ENCODE measurements at places on chromosomes 1 and 21.

DNA sequence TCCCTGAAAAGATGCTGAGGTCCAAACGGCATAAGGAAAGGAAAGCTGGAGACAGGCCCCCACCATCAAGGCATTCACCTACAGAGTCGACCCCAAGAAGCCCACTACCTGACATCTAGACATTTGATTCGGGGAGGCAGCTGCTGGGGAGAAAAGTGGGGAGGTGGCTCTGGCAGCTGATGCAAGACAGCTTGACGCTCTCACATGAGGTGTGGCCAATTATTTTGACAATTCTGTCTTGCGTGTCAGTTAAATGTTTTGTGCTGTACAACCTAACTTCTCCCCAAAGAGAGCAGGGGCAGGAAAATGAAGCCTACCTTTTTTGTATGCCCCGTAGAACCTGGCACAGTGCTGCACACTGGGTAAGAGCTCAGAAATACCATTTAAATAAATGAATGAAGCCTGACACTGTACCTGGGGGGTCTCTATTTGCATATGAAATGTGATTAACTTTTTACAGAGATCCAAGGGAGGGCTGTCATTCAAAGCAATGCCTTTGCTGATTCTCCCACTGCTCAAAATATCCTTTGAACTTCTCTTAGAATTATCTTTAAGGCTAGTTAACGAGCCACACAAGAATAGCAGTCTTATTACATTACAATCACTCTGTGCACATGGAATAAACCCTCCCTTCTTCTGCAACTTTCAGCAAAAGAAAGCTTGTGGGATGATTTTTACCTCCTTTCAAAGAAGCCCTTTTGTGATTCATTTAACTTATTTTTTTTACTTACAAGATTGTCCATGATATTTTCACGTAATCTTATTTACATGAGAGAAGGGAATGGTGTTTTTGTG is 163.2 kb downstream of the TNR start:
- DNase-seq: no peak

GRCh38 chr1:181189691-181190363 is 101.3 kb downstream of the IER5 start:
- DNase-seq: peak; percentile 40

- no peak for DNase-seq
Observed at GRCh38 chr1:63198871-63199394, 123.4 kb upstream of the FOXD3 start.

- no peak for DNase-seq
Observed at GRCh38 chr21:16262091-16262490, 532.3 kb downstream of the USP25 start.
